ENCODE measurements at places on chromosomes 12 and 14. TPM values are rescaled to one million over a fixed set of nuclear protein-coding genes. Genes with fewer than 3 reads are reported as not detected.

PRKD1 gene
- total RNA-seq, result 25.3 TPM

TSPAN19 gene
- total RNA-seq, result not detected

KCTD10 gene
- 30.5 TPM for total RNA-seq

MYF6 gene
- not detected for total RNA-seq

CAPZA3 gene
- total RNA-seq, result not detected

INHBC gene
- total RNA-seq, result not detected

P2RX2 gene
- total RNA-seq, result not detected

CIROP gene
- total RNA-seq, result not detected

NANOG gene
- not detected for total RNA-seq

VWF gene
- 3.2 TPM for total RNA-seq
